Cerebellar nuclear complex (tissue), 1 donor: ENCODE measurements at places on chromosomes 3 and 15.

DNA sequence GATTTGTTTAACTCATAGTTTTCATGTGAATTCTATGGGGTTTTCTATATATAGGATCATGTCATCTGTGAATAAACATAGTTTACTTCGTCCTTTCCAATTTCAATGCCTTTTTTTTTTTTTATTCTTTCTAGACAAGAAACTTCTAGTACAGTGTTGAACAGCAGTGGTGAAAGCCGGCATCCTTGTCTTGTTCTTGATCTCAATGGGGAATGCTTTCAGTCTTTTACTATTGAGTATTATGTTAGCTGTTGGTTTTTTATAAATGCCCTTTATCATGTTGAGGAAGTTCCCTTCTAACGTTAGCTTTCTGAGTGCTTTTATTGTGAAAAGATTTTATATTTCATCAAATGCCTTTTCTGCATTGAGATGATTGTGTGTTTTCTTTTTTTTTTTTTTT, 69.0 kb downstream of the SLMAP start:
- no peak for DNase-seq

- DNase-seq, result no peak
These were observed 22.6 kb upstream of the TIMP4 start for GRCh38 chr3:12181301-12181700.

- DNase-seq, result no peak
These were observed 20.9 kb upstream of the MELTF start for GRCh38 chr3:197050511-197050910.

DNA sequence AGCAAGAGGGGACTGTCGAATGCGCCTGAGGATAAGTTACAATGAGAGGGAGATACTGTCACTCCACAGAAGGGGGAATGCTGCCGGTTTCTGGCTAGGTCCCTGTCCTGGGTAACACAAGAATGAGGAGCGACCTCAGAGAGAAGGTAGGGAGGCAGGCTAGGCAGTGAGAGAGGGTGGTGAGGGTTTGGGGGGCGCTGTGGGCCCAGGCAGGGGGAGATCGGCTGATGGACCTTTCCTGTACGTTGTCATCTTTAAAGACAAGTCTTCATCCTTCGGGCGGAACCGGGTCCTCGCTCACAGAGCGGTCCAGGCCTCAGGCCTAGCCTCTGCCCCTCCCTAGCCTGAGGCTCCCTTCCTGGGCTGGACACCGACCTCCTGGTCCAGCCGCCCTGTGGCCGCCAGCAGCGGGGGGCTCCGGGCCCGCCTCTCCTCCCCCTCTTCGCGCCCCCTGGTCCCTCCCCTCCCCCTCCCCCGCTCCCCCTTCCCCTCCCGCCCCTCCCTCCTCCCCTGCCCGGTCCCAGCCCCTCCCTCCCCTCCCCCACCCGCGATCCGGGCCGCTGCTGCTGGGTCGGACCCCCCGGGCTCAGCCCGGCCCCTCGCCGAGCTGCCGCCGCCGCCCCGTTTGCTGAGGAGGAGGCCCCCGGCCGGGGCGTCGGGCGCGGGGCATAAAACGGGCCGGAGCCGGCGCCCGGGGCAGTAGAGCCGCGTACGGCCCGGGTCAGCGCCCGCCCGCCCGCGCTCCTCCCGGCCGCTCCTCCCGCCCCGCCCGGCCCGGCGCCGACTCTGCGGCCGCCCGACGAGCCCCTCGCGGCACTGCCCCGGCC, at the start of gene CHRD:
Gene CHRD (plus strand): TSS at position 697 of the 827 bp plus-strand sequence. CDS start 265 bp downstream, outside the sequence.
- no peak for DNase-seq

GRCh38 chr3:38173834-38174418, 8.6 kb downstream of the OXSR1 start:
- no peak for DNase-seq

- DNase-seq, result no peak
These were observed 41.6 kb downstream of the NR2C2 start for GRCh38 chr3:14988988-14989394.

GRCh38 chr15:70762469-70763119, 764 bp downstream of the UACA start:
- DNase-seq, result no peak

GRCh38 chr15:78684657-78685056, 43.6 kb upstream of the CHRNB4 start:
- no peak for DNase-seq

GRCh38 chr15:25385986-25386385, 52.8 kb downstream of the UBE3A start:
- DNase-seq, result no peak

- DNase-seq, result no peak
These were observed 1.9 kb downstream of the FSD2 start for GRCh38 chr15:82803793-82804574.

GRCh38 chr3:175805825-175806224, 946.7 kb downstream of the NAALADL2 start:
- no peak for DNase-seq

DNA sequence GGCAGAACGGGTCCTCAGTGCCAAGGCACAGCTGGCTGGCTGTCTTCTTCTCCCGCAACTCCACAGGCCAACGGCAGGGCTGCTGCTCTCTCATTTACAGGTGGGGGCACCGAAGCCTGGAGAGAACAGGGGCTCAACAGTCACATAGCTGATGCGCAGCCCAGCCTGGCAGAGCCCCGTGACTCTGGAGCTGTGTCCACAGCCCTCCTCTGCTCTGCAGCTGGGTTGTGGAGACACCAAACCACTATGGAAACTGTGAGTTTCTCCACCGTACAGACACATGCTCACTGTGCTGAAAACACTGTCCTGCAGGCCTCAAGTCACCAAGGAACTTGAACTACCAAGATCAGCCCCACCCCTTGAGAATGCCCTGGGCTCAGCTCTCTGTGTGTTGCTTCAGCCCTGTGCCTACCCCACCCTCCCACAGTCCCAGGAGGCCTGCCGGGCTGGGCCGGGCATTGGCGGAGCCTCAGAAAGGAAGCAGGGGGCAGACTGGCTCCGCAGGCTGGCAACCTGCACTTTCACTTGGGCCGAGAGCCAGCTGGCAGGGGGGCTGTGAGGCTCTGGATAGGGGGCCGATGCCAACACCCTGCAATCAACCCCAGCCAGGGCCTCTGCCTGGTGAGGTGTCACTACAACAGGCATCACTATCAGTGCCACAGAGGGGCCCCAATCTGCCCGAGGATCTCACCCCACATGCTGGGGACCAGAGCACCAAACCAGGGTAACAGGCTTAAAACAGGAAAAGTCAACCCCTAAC, 113.7 kb upstream of the RPL32 start:
- DNase-seq, result no peak

DNA sequence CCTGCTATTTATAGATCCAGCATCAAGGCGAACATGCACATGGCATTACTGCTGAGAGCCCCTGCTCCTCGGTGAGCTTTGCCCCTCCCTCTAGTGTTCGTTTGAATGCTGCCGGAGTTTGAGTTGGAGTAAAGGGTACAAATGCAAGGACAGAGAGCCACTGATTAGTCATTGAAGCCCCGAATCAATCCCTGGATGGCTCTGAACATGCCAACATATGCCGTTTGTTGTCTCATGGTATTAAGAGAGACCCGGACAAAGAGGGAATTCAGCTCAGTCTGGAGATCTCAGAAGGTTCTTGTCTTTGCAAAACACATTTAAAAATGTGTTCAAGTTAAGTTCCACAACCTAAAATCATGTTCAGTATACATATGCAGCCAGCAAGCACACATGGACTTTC, 789.2 kb upstream of the NR2F2 start:
- DNase-seq, result no peak

- DNase-seq, result no peak
These were observed 15.9 kb upstream of the SLC4A7 start for GRCh38 chr3:27500035-27500434.

DNA sequence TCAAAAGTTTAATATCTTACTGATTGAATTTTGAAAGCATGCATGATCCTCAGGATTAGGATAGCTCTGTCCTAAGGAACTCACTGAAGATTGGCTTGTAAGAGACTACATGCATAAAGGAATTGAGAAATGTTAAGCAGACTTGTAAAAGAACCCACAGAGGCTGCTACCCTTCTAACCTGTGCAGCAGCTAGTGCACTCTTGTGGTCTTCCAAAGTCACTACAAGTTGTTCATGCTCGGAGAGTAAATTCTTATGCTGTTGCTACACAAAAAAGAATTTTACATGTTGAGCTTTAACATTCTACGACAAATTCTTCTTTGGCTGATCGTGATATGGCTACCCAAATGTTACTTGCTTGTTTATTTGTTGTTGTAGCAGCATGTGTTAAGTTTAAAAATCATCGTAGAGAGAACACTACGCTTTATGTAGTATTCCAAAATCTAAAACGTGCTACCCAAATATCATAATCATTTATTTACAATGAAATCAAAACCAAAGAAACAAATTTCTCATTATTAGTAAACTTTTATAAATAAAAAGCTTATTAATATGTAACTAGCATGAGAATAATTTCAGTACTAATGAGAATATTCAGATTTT, 55.0 kb downstream of the GOLIM4 start:
- DNase-seq, result no peak

GRCh38 chr3:121951291-121951919, 57.2 kb downstream of the SLC15A2 start:
- no peak for DNase-seq

DNA sequence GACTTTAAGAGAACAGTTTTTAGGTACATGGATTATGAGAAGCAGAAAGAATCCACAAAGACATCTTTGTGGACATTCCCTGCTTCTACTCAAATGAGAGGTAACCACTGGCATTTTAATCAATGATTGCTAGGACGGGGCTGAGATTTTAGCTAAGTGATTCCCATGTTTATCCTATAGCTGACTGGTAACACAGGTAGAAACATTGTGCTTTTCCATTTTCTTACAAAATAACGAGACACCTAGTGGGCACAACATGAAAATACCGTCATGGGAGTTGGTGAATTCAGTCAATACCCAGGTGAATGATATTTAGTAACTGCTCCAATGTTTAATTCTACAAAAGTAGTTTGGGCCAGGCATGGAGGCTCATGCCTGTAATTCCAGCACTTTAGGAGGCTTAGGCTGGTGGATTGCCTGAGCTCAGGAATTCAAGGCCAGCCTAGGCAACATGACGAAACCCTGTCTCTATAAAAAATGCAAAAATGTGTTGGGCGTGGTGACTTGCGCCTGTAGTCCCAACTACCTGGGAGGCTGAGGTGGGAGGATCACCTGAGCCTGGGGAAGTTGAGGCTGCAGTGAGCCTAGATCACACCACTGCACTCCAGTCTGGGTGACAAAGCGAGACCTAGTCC, 37.2 kb upstream of the DENND4A start:
- DNase-seq, result no peak

- DNase-seq, result no peak
These were observed 27.3 kb downstream of the ENTPD3 start for GRCh38 chr3:40414270-40414669.

- DNase-seq, result no peak
These were observed 7.9 kb upstream of the SOX2 start for GRCh38 chr3:181703601-181704420.

GRCh38 chr3:46974421-46975171, 1.9 kb downstream of the CCDC12 start:
- no peak for DNase-seq

DNA sequence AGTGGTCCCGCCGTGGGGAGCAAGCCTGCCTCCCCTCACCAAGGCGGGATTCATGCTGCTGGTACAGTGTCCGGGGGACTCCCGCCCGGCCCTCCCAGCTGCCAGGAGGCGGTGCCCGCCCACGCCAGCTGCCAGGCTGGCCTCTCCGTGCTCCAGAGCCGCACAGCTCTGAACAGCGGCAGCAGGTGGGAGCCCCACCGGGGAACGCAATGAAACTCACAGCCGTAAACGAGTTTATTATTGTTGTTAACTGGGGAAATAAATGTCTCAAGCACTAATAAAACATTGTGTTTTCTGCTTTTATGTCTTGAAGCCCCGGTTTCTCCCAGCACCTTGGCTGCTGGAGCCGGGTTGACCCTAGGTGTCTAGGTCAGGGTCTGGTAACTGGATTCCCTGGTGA, 317.7 kb upstream of the TLE3 start:
- DNase-seq, result no peak

GRCh38 chr3:32705232-32705631, 20.2 kb downstream of the CNOT10 start:
- no peak for DNase-seq

DNA sequence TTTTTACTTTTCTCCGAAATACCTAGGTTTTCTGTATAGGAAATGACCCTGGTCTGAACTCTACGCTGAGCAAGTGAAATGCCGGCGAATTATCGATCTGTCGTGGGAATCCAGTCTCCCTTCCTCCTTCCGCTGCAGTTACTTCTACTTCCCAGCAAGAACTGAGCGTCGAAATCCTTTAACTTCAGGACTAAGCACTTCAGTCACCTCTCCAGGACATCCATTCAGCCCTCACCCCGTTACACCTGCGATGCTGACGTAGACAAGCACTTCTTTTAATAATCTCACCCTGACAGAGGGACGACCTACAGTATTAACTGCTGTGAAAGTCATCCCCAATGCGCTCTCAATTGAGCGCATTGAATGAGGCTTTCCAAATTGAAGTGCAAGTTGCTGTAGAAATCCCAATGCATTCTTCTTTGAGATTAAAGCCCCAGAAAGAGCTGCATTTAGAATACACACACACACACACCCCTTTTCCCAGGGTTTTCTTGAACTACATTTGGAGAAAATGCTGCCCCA, 1.3 kb downstream of the TOP2B start:
- DNase-seq, result no peak

- DNase-seq, result no peak
These were observed 141.7 kb downstream of the ITPR1 start for GRCh38 chr3:4634894-4635293.

DNA sequence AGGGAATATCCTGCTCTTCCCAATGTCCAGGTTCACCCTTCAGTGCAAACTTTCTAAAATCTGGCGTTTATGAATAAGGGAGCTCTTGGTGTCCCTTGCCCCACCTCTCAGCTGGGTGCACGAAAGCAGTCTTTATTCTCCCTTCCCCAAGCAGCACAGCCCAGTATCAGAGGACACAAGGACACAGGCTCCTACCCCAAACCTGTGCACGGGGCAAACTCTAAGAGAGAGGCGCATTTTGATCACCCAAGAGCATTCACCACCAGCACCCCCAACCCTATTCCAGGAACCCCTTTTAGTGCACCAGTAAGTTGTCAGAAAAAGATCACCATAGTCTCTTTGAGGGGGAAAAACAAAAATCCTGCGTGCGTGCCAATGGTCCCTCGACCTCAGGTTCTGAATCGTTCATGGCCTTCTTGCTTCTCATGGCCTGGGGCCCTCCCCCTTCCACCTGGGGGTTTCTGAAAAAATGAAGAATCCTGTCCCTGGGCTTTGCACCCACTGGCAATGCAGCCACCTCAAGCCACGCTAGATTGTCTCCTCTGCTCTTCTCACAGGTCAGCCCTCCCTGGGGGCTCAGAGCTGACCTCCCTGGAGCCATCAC, 78.9 kb downstream of the FAM174B start:
- no peak for DNase-seq

DNA sequence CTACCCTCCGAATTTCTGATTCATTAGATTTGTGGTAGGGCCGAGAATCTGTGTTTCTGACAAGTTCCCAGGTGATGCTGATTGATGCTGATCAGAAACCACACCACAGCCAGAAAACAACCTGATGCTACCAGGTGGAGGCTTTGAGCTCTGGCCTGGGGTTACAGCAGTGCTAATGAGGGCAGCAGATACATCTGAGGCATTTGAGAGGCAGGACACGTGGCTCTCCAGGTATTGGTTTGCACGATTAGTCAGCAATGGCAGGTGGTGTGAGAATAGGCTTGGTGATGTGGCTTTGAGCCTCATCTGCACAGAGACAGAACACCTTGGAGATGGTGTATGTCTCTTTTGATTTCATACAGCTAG, 78.8 kb upstream of the THBS1 start:
- DNase-seq, result no peak
